ENCODE measurements at places on chromosomes 3 and 15. TPM values are rescaled to one million over a fixed set of nuclear protein-coding genes. Genes with fewer than 3 reads are reported as not detected.

RBP2 gene
- total RNA-seq: not detected

- DNase-seq: no peak
Measured at GRCh38 chr15:67836477-67836876, 3.4 kb downstream of the RNU6-1 start.

- no peak for DNase-seq
Measured at GRCh38 chr3:58281069-58281468, 25.0 kb upstream of the RPP14 start.

DNA sequence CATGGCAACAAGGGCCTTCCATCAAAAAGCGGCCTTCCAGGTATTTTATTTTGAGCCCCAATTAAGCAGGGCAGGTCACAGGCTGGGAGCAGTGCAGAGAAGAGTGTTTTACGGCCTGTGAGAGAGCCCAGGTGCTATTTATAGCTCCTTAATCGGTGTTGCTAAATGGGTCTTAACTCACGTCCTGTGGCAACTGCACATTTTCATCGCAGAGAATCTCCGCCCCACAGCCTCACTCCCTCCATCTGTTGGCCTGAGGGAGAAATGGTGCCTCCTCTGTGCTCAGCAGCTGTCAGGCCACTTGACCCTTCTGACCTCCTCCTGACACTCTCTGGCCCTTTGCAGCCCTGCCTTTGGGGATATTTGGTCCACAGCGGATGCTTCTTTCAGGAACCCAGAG is 58.6 kb downstream of the SPSB4 start:
- no peak for DNase-seq

DNA sequence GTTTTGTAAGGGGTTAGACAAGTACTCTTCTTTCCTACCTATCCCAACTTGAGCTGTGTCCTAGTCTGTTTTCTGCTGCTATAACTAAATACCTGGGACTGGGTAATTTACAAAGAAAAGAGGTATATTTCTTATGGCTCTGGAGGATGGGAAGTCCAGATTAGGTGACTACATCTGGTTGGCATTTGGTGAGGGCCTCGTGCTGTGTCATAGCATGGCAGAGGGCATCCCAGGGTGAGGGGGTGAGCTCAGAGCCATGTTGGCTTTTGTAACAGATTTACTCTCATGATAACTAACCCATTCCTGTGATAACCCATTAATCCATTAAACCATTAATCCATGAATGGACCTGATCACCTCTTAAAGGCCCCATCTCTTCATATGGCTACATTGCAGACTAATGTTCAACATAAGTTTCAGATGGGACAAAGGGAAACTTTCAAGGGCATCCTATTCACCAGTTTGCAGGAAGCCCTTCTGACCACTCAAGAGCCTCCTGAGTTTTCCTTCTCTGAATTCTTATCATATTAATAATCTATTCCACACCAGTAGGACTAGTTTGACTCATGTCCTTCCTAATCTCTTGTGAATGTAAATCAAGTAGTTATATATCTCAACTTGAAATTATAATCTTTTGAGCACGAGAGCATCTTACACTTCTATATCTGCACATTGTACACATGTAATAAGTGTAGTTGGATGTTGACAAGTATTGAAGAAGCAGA is 185.7 kb upstream of the ZPLD1 start:
- no peak for DNase-seq

TMEM45A gene
- total RNA-seq: 39.2 TPM

GRCh38 chr3:140850210-140850955 is 91.3 kb upstream of the SLC25A36 start:
- no peak for DNase-seq

GOLGA8R gene
- total RNA-seq: 6.4 TPM

GRCh38 chr3:21912711-21913110 is 161.7 kb upstream of the ZNF385D start:
- no peak for DNase-seq

MYD88 gene
- 23.4 TPM for total RNA-seq

- DNase-seq: no peak
Measured at GRCh38 chr15:78915341-78916087, 29.3 kb downstream of the CTSH start.

AP4E1 gene
- total RNA-seq: 10.4 TPM

DNA sequence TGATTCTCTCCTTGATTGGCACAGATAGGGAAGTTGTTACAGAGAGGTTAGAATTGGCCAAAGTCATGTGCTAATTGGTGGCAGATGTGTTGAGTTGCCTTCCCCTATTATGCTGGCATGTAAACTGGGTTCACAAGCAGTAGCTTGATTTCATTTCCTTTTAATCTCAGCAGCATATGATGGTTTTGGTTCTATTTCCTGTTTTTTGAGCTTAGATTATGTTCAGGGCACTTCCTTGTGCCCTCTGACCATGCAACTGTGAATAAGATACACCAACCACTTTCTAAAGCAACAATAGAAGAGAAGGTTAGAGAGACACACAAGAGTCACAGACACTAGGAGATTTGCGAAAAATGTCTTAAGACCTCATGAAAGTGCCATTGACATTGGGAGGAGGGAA is 16.5 kb downstream of the HPS3 start:
- DNase-seq: no peak

SPINT1 gene
- 3.9 TPM for total RNA-seq

GRCh38 chr15:68054628-68055223 is 611 bp downstream of the PIAS1 start:
- peak; percentile 87 for DNase-seq

GRCh38 chr3:102450976-102451375 is 16.2 kb downstream of the ZPLD1 start:
- DNase-seq: no peak

Data from aorta (tissue), 5 donors.